ENCODE measurements at places on chromosomes 3 and 15. TPM values are rescaled to one million over a fixed set of nuclear protein-coding genes. Genes with fewer than 3 reads are reported as not detected.
A peak's percentile ranks its signal among the peaks of the same experiment; 100 is the strongest.

DNA sequence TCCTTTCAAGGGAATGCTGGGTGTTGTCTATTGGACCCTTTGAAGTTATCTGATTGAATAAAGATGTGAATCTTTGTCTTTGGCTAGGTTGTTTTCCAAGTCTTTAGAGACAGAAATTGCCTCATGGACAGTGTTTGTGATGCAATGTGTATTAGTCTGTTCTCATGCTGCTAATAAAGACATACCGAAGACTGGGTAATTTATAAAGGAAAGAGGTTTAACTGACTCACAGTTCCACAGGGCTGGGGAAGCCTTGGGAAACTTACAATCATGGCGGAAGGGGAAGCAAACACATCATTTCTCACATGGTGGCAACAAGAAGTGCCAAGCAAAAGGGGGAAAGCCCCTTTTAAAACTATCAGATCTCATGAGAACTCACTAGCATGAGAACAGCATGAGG is 88.8 kb upstream of the PLXND1 start:
- no peaks in the 10 kb centered on the region for H3K27me3 ChIP-seq
- peaks cover 19% of the 10 kb centered on the region for H3K4me1 ChIP-seq
- no peak for DNase-seq
- no peak overlapping the region for H3K4me3 ChIP-seq

Gene POLR2M
- total RNA-seq: 40.3 TPM

DNA sequence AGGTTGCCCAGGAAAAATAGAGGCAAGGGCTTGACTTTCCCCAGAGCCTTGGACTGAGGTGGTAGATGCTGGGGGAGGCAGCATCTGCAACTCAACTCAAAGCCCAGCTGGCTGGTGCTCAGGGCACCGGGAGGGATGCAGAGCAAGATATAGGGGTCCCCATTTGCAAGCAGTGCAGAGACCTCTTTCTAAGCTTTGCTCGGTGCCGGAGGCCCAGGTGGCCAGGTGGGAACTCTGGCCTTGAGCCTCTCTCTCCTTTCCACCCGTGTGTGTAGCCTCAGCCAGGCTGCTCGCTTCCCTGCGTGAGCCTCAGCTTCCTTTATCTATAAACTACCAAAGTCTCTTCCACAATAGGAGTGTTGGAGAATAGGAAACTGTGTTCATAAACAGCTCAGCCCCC is 36.5 kb downstream of the SLC6A6 start:
- peak overlapping the region; percentile 32 for H3K27ac ChIP-seq
- no peak for DNase-seq
- peaks cover 64% of the 10 kb centered on the region for H3K4me1 ChIP-seq
- H3K4me3 ChIP-seq: no peak overlapping the region
- no peaks in the 10 kb centered on the region for H3K36me3 ChIP-seq

GRCh38 chr15:31435261-31435911 is 108.8 kb downstream of the KLF13 start:
- H3K36me3 ChIP-seq: no peaks in the 10 kb centered on the region
- H3K27ac ChIP-seq: peak overlapping the region; percentile 67
- H3K4me3 ChIP-seq: peak overlapping the region; percentile 3
- peaks cover 14% of the 10 kb centered on the region for H3K4me1 ChIP-seq

Gene GPR27
- 0.69 TPM for total RNA-seq

Gene MESP1
- 5.7 TPM for total RNA-seq

- H3K27ac ChIP-seq: no peak overlapping the region
- DNase-seq: no peak
- no peak overlapping the region for H3K4me3 ChIP-seq
- H3K36me3 ChIP-seq: no peaks in the 10 kb centered on the region
- H3K27me3 ChIP-seq: no peaks in the 10 kb centered on the region
Observed at GRCh38 chr3:171192176-171192854, 165.8 kb upstream of the SLC2A2 start.

GRCh38 chr3:44015170-44015569 is 226.5 kb upstream of the TOPAZ1 start:
- no peaks in the 10 kb centered on the region for H3K36me3 ChIP-seq
- H3K4me1 ChIP-seq: no peaks in the 10 kb centered on the region
- H3K27ac ChIP-seq: no peak overlapping the region
- no peak overlapping the region for H3K4me3 ChIP-seq
- DNase-seq: no peak

DNA sequence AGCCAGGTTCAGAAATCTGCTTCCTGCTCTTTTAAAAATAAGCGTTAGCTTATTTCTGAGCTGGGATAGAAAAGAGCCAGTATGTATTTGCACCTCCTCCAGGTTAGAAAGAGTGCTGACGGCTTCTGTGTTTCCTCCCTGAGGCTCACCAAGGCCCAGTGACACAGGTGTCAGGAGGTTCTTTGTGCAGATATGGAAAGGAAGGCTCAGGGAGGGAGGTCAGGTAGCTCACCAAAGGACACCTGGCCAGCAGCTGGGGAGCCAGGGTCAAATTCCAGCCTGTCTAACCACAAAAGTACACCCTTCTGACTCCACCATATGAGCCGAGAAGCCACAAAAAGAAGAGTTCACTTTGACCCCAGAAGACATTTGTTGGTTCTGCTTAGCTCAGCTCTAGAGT is 201.0 kb upstream of the WNT5A start:
- no peak for DNase-seq
- H3K27ac ChIP-seq: no peak overlapping the region
- H3K36me3 ChIP-seq: no peaks in the 10 kb centered on the region
- H3K4me3 ChIP-seq: no peak overlapping the region

DNA sequence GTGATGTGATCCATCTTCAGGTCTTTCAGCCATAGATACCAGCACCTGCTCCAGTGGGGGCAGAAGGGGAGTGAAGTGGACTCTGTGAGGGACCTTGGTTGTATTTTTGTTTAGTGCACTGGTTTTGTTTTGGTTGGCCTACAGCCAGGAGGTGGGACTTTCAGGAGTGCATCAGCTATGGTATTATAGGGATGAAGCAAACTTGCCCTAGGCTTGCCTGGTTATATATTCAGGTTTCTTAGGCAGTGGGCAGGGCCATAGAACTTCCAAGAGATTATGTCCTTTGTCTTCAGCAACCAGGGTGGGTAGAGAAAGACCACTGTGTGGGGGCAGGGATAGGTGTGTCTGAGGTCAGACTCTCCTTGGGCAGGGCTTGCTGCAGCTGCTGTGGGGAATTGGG is 337.3 kb upstream of the SGO1 start:
- DNase-seq: no peak
- H3K27ac ChIP-seq: no peak overlapping the region
- no peak overlapping the region for H3K4me3 ChIP-seq
- no peaks in the 10 kb centered on the region for H3K36me3 ChIP-seq

Gene SCN11A
- not detected for total RNA-seq

GRCh38 chr15:66591322-66591862 is 25.6 kb upstream of the LCTL start:
- H3K36me3 ChIP-seq: no peaks in the 10 kb centered on the region
- H3K27me3 ChIP-seq: peaks cover 10% of the 10 kb centered on the region
- no peak overlapping the region for H3K27ac ChIP-seq
- no peak overlapping the region for H3K4me3 ChIP-seq

Gene A4GNT
- not detected for total RNA-seq

Gene CCR2
- 1.4 TPM for total RNA-seq

Gene LYSMD2
- 16.1 TPM for total RNA-seq

- no peak for DNase-seq
- no peaks in the 10 kb centered on the region for H3K36me3 ChIP-seq
- no peaks in the 10 kb centered on the region for H3K27me3 ChIP-seq
Observed at GRCh38 chr3:9914559-9915253, 2.2 kb upstream of the IL17RC start.

Gene NLGN1
- 0.52 TPM for total RNA-seq

Gene HCLS1
- 15.3 TPM for total RNA-seq

DNA sequence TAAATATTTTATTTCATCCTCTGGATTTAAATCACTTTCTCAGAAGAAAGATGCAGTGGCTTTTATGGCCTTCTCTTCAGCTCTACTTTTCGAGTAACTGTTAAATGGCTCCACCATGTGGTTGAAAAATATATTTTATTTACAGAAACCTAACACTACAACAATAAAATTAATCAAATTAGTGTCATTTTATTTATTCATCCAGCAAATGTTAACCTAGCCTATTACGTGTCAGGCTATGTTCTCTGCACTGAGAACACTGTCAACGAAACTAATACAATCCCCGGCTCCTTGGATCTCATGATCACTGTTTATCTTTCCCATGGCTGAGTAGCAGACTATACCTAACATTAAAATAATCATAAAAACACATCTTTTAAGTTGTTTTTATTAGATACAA is 148.0 kb upstream of the OSTN start:
- no peaks in the 10 kb centered on the region for H3K36me3 ChIP-seq
- H3K27me3 ChIP-seq: no peaks in the 10 kb centered on the region
- no peaks in the 10 kb centered on the region for H3K4me1 ChIP-seq
- no peak overlapping the region for H3K4me3 ChIP-seq
- no peak overlapping the region for H3K27ac ChIP-seq
- no peak for DNase-seq

DNA sequence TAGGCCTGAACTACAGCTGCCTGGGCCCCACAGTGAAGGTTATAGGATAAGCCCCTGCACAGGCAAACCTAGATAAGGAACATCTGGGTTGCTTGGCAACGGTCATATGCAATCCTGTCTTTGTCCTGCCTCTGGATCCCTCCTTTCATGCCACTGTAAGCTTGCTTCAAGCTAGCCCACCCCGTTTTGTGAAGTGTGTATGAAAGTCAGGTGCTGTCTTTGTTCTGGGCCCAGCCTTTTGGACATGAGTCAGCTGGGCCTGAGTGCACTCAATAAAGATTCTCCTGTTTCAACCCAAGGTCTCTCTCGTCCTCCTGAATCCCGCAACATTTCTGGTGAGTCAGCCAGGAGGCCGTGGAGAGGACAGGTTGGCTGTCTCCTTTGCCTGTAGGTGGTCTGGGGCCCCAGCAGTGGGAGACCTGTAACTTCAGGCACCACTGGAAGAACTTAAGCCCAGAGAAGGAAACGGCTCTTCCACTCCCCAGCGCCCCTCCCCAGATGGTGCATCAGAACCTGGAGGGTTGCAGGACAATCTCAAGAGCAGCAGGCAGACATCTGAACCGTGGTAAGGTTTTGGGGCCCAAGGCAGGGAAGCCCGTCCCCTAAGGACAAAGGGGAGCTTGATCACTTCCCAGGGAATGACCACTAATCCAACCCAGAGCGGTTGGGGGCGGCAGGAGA is 8.3 kb upstream of the SLC9C1 start:
- H3K27ac ChIP-seq: no peak overlapping the region
- no peak overlapping the region for H3K4me3 ChIP-seq
- H3K4me1 ChIP-seq: no peaks in the 10 kb centered on the region
- no peaks in the 10 kb centered on the region for H3K36me3 ChIP-seq
- H3K27me3 ChIP-seq: no peaks in the 10 kb centered on the region

DNA sequence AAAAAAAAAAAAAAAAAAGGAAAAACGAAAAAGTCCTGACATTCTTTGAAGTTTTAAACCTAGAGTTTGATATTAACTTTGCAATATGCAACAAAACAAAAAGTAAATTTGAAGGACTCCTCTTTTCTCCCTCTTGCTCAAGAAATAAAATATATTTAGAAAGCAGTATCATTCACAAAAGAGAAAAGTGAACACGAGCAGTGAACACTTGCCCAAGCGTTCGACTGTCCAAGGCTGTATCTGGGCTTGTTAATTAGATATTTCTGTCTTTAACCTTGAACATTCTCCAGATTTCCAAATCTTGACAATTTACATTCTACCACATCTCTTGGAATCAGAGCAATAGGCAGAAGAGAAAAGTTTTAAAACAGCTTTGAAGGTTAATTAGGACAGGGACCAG is 357.7 kb downstream of the TIGIT start:
- no peaks in the 10 kb centered on the region for H3K36me3 ChIP-seq
- DNase-seq: no peak
- peaks cover 25% of the 10 kb centered on the region for H3K4me1 ChIP-seq
- H3K27me3 ChIP-seq: no peaks in the 10 kb centered on the region
- H3K4me3 ChIP-seq: no peak overlapping the region

Gene SLC12A8
- not detected for total RNA-seq

DNA sequence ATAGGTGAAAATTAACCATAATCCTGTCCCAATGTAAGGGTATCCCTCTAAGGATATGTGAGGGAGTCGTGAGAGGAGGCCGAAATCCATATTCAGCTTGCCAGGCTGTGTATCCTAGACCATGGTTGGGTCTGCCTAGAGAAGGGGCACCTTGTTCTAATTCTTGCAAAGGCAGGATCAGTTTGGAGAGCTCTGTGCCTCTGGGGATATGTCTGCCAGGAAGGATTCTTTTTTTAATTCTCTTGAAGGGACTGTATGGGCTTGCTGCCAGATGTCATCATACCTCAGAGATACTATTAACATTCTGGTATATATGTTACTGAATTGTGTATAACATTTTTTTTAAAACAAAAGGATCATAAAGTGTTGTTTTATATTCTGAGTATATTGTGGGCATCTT is 2.4 kb downstream of the ATP1B3 start:
- H3K4me1 ChIP-seq: peaks cover 19% of the 10 kb centered on the region
- no peaks in the 10 kb centered on the region for H3K36me3 ChIP-seq
- no peak overlapping the region for H3K27ac ChIP-seq
- DNase-seq: no peak

Gene FBXW12
- total RNA-seq: not detected

DNA sequence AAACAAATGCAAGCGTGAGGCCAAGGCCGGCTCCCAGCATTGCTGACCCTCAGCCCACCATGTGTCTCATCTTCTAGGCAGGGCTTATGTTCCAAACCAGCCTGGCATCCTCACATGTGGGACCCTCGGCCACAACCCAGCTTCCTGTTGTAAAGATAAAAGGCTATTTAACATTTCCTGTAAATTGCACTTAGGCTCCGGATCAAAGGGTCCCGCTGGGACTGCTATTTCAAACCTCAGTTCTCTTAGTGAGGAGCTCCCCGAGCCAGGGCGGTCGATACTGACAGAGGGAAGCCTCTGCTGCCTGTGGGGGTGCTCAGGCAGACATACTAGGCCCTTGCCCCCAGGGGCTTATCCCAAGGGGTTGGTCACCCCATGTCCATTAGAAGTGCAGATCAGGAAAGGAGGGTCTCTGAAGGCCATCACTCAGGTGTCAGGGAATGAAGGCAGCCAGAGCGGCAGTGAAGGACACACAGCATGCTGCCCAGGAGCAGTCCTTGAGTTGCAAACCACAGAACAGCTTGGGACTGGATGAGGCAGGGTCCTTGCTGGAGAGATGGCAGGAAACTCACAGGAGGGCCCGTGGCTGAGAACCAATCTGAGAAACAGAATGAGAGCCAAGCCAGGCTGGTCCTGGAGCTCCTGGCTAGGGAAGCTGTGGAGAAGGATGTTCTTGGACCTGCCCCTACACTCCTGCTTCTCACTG is 239.9 kb downstream of the TLE3 start:
- H3K27ac ChIP-seq: no peak overlapping the region
- no peaks in the 10 kb centered on the region for H3K36me3 ChIP-seq
- H3K4me3 ChIP-seq: no peak overlapping the region
- no peak for DNase-seq
- H3K4me1 ChIP-seq: no peaks in the 10 kb centered on the region

Gene CSPG4
- total RNA-seq: 38.2 TPM

GRCh38 chr15:28107111-28107903 is 8.2 kb upstream of the OCA2 start:
- H3K4me1 ChIP-seq: peaks cover 4% of the 10 kb centered on the region
- no peak for DNase-seq
- no peak overlapping the region for H3K27ac ChIP-seq
- no peaks in the 10 kb centered on the region for H3K36me3 ChIP-seq
- peaks cover 18% of the 10 kb centered on the region for H3K27me3 ChIP-seq

Gene CCDC39
- not detected for total RNA-seq

Gene LRRC34
- total RNA-seq: not detected
